ENCODE measurements at places on chromosomes 2 and 18. TPM values are rescaled to one million over a fixed set of nuclear protein-coding genes. Genes with fewer than 3 reads are reported as not detected.

BCL2 gene
- 33.1 TPM for total RNA-seq

CRYGC gene
- total RNA-seq, result not detected

VWC2L gene
- not detected for total RNA-seq

MYCN gene
- 0.16 TPM for total RNA-seq

GRCh38 chr18:25349131-25349925, 2.6 kb downstream of the ZNF521 start:
- DNase-seq, result no peak
- peak overlapping the region; percentile 84 for H3K4me3 ChIP-seq
- H3K36me3 ChIP-seq, result peaks cover 8% of the 10 kb centered on the region
- peaks cover 20% of the 10 kb centered on the region for H3K4me1 ChIP-seq
- peaks cover 38% of the 10 kb centered on the region for H3K27me3 ChIP-seq
